ENCODE measurements at places on chromosomes 2 and 18.

- DNase-seq, result no peak
These were observed 103.0 kb downstream of the CDK15 start for GRCh38 chr2:201909348-201909747.

DNA sequence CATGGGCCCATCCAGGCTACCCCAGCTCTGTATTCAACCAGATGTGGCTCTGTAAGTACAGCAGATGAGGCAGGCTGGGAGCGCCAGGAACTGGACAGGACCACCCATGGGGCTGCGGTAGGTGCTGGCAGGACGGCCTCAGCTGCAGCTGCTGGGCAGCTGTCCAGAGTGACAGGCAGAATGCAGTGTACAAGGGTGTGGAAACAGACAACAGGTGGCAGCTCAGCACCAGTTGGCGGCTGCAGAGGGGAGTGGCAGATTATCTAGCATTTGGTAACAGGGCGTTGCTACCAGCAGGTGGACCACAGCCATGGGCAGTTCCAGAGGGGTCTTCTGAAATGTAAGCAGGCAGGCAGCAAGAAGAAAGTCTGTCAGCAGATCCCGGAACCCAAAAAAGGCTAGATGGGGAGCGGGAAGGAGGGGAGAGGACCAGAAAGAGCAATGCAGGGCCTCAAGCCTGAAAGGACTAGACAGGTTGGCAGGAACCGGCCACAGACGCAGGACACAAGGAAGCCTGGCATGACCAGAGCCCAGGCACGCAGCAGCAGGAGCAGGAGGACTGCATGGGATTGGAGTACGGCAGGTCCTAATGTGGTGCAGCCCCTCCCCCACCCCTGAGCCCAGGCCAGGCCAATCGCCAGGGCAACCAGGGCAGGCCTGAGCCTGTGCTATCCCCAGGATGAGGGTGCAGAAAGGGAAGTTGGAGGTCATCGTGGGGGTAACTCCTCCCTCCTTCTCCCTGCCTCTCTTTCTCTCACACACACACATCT, 24.7 kb downstream of the PKDCC start:
- no peak for DNase-seq

- DNase-seq, result no peak
These were observed 158.5 kb downstream of the SMAD2 start for GRCh38 chr18:47771922-47772321.

- peak; percentile 27 for DNase-seq
These were observed 24.8 kb downstream of the RAB27B start for GRCh38 chr18:54852780-54853675.

DNA sequence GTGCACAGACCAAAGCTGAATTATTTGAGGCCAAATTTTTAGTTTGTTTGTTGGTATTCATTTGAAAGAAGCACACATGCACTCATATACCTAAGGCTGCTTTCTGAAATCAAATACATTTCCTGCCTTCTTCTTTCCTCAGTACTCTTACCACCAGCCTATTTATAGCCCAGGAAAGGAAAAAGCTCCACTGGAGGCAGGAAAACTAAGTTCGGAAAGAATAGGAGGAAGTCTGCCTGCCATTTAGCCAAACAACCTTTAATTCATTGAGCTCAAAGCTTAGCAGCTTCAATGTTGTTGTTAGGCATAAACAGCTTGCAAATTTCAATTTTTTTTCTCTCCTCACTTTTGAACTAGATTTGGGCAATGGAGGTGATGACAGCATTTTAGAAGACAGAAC, 40.4 kb upstream of the RASGRP3 start:
- DNase-seq, result no peak

- no peak for DNase-seq
These were observed 539.4 kb downstream of the ZNF804A start for GRCh38 chr2:185137700-185138099.

- DNase-seq, result no peak
These were observed 131.0 kb downstream of the DPP4 start for GRCh38 chr2:161943011-161943410.

DNA sequence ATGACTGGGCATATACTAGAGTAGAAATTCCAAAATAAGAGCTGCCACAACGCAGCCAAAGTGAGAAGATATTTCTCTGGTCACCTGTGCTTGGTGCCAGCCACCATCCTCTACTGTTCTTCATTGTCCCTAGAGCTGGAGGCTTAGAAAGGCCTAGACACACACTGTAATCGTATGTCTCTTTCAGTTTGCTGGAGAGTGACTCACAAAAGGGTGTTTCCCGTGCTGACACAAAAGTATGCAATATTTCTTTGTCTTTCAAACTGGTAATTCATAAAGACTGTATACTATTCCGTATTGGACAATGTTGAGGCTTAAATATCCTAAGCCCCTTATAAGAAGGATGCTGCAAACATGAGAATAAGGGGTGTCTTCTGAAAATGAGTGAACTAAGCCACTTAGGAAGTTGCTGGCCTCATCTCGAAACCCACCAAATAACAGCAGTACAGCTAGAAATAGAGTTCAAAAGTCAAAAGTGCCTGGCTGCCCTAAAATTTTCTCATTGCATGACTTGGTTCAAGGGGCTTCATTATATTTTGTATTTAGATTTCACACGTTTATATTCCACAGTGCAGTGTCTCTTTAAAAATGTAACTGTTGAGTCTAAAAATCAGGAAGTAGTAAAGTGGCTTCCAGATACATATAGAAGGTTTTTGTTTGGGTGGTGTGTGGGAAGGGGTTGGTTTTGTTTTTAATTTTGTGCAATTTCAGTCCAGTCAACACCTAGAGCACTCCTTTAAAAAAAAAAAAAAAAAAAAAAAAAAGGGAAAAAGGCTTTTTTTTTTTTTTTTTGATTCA, 601.1 kb downstream of the ARHGAP15 start:
- DNase-seq, result no peak

DNA sequence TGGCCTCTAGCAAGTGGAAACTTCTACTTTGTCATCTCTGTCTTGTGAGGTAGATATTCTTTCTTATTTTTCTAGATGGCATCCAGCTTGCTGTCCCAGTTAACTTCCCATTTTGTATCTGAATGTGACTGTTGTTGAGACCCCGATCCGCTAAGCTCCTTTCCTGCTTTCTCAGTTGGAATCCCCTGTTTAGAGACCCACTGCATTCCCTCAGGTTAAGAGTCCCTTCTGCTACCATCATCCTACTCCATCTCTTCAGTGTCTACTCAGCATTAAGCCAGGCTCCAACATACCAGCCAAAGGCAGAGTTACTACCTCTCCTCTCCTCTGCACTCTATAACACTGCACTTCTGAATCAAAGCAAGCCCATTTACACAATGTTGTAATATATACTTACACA, 1300.4 kb upstream of the CHAC2 start:
- DNase-seq, result no peak

GRCh38 chr2:237012577-237013267, 73.0 kb upstream of the COPS8 start:
- no peak for DNase-seq

- no peak for DNase-seq
These were observed 108.0 kb downstream of the DTNA start for GRCh38 chr18:34818064-34818463.

GRCh38 chr18:56568986-56569385, 69.4 kb downstream of the TXNL1 start:
- no peak for DNase-seq

GRCh38 chr2:215332872-215333595, 21.2 kb downstream of the ATIC start:
- DNase-seq, result no peak

DNA sequence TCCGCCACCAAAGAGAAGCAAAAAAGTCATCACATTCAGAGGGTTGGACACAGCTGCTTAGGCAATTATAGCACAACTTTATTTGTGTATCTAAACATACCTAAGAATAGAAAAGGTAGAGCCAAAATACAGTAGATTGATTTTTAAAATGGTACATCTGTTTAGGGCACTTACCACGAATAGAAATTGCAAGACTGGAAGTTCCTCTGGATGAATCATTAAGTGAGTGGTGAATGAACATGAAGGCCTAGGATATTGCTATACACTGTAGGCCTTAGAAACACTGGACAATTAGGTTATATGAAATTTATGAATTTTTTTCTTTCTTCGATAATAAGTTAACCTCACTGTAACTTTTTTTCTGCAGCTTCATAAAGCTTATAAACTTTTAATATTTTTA, 687.0 kb downstream of the BCL11A start:
- no peak for DNase-seq

- no peak for DNase-seq
These were observed 125.7 kb downstream of the AGAP1 start for GRCh38 chr2:235619544-235619943.

DNA sequence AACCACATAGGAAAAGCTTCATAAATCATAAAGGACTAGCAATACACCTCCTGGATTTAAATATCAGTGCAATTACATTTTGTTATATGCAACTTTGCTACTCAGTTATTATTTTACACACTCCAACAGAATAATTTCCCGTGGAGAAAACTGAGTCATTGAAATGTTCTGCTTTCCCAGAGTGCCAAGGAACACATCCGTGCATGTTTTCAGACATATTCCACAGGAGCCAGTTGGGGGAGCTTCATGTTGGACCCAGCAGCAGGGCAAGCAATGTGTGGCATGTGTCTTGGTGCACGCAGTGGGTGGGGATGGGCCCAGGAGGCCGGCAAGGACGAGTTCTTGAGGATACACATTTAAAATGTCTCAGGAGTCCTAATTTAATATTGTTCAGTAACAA, 14.4 kb upstream of the SMIM21 start:
- no peak for DNase-seq

GRCh38 chr2:10876394-10876793, 35.3 kb upstream of the KCNF1 start:
- DNase-seq, result no peak

DNA sequence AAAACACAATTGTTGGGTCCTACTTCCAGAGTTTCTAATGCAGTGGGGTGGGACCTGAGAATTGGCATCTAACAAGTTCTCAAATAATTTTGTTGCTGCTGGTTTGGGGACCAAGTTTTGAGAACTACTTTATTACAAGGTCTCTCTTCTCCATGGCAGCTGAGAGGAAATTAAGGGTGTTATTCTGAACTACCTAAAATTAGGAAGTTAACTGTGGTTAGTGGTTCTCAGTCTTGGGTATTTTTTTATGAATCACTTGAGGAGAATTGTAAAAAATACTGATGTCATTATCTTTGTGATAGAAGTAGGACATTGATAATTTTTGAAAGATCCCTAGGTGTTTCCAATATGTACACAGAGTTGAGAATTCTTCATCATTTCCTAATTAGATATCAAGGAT, 210.2 kb downstream of the MC4R start:
- DNase-seq, result no peak

GRCh38 chr2:99850084-99850710, 292.2 kb downstream of the AFF3 start:
- no peak for DNase-seq

- no peak for DNase-seq
These were observed 8.4 kb upstream of the MSH6 start for GRCh38 chr2:47774567-47774966.

DNA sequence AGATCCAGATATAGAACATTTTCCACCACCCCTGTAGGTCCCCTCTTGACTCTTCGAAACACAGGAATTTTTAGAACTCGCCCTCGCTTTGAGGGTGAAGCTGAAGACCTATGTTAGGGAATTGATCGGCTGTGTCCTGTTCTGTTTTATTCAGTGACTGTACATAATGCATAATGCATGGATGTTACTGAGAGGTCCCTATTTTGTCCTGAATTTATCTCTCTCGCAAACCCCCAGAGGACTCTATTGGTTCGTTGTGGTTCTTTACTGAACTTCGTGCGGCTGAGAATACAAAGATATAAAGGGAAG, 431 bp upstream of the EIF5B start:
- DNase-seq, result no peak

DNA sequence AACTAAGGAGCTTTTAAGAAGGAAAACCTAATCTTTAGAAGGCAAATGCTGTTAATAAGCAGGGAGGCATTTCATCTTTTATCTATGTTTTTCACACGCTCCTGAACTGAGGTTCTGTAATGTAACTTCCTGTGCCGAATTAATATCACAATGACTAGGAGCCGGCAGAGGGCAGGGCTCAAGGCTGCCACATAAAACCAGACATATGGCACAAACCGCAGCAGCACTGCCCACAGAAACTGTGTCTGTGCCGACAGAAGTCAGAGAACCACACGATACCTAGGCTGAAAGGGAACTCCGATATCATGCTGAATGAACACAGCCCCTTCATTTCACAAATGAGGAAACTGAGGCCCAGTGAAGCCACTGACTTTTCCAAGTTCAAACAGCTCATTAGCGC, 112.1 kb downstream of the EIPR1 start:
- DNase-seq, result no peak

DNA sequence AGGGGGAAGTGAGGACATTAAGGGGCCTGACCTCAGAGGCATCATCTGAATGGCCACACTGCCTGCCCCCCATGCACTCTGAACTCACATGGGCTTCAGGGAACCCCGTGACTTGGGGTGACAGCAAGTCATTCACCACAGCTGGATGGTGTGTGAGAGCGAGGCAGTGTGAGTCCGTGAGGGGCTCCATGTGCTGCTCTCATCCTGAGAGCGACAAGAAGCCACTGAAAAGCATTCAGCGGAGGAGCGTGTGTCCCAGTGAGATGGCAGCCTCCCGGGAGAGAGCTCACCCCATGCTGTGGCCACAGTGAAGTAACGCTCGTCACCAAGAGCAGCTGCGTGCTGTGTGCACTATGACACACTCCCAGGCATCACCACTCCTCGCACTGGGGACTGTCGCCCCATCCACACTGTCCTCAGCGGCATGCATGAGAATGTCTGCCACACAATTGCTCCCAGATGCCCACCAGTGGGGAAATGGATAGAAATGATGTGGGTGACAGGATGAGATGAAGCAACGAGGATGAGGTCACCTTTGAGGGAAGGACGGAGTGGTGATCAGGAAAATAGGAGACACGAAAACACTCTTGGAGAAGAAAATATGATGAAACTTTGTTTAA, 213.0 kb upstream of the RAB6C start:
- DNase-seq, result no peak

DNA sequence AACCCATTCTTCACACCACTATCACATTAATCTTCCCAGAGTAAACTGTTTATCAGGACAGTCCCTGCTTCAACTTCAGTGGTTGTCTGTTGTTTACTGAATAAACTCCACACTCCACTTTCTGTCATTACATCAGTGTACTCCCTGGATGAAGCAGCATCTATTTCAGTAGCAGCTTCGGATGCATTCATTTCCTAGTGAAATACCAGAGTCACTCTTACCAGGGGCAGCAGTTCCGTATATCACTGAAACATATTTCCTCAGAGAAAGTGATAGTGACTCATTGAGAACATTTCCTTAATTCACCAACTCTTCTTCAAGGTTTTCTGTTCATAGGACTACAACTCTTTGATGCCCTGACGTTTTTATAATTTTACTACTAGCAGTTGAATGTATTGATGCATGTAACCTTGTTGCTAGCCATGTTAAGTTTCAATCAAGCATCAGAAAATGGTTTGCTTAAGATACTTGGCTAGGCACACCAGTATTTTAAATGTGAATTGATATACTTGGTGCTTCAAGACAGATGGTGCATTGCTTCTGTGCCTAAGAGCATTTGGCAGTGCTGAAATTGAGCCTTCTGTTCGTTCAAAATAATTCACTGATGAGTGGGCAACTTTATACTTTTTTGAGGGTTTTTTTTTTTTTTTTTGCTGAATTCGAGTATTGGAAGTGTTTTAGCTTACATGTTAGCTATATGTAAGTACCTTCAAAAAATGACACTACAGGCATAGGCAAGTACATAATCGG, 92.3 kb downstream of the UBE2E3 start:
- peak; percentile 28 for DNase-seq

All from erythroblast (primary cell).